NCI-H1694 (cell line): ENCODE measurements at places on chromosomes 2 and 18.
A peak's percentile ranks its signal among the peaks of the same experiment; 100 is the strongest.

- peak; percentile 43 for DNase-seq
Observed at GRCh38 chr2:237859533-237860272, at the start of gene RAMP1. TSS of gene RAMP1 (plus strand) at chr2:237859623. CDS start at chr2:237859676, 53 bp downstream.

- DNase-seq: no peak
Observed at GRCh38 chr2:237131749-237132533, 46.3 kb downstream of the COPS8 start.

DNA sequence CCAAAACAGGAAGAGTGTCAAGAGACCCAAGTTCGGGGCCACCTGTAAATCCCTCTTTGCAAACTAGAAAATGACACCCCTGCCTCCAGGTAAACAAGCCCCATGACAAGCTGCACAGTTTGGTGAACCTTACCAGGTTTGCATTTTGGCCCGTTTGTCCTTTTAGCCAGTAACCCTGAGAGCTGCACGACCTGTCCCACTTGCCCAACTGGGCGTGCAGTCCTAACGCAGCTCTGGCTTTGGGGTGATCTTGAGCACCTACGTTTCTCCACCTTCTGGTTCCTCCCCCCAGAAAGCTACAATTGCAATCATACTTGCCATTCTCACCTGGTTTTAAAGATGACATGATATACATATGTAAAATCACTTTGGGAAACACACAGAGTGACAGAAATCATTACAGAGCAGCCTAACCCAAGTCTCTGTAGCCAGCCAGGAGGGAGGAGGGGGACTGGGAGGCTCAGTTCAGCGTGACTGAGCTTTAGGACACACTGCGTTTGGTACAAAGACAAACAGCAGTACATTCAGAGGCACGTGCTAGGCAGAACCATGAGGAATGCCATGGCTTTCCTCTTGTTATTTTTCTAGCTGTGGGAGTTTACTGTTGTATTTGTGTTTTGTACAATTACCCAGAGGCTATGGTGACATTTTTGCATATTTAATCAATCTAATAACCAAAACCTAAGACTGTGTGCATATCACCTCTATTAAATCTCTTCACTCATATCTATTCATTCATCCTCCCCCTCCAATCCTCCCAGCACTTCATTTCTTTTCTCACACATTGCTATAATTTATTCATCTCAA, 304.0 kb downstream of the IRS1 start:
- peak; percentile 6 for DNase-seq

- DNase-seq: no peak
Observed at GRCh38 chr2:186044761-186045160, 306.2 kb downstream of the FSIP2 start.

DNA sequence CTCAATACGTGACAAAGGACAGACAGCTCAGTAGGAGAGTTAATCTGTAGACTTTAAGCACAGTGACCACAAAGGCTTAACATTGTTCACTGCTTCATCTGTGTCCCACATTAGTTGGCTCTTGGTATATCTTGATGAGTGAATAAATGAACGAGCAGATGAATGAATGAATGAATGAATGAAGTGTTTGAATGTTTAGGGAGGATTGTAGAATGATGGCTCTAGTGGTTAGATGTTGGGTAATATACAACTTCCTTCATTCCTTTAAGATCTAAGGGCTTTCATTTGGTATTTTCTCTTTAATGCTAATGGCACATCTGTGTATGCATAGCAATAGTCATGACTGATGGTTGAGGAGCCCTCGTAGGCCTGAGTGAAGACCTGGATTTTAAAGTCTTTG, 40.5 kb downstream of the ZNF407 start:
- DNase-seq: no peak

GRCh38 chr18:58756148-58756547, 84.9 kb downstream of the MALT1 start:
- no peak for DNase-seq

GRCh38 chr18:47601581-47602272, 328.7 kb downstream of the SMAD2 start:
- DNase-seq: no peak

GRCh38 chr2:98012561-98012991, 16.8 kb upstream of the TMEM131 start:
- no peak for DNase-seq

GRCh38 chr2:218130377-218130776, 4.5 kb downstream of the CXCR2 start:
- DNase-seq: no peak

DNA sequence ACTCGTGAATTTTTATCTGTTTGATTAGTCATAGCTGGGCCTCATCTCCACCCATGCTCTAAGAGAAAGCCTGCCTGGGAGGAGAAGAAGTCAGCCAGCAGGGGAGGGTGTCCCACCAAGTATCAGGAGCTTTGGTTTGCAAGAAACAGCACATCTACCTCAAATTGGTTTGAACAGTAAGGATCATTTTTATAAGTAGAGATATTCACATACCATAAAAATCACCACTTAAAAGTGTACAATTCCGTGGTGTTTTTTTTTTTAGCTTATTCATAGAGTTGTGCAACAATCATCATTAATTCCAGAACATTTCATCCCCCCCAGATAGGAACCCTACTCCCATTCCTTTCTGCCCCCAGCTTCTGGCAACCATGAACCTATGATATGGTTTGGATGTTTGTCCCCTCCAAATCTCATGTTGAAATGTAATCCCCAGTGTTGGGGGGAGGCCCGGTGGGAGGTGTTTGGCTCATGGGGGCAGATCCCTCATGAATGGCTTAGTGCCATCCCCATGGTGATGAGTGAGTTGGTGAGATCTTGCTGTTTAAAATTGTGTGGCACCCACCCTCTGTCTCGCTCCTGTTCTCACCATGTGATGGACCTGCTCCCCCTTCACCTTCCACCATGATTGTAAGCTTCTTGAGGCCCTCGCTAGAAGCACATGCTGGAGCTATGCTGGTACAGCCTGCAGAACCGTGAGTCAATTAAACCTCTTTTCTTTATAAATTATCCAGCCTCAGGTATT, 36.2 kb upstream of the HS6ST1 start:
- DNase-seq: no peak

DNA sequence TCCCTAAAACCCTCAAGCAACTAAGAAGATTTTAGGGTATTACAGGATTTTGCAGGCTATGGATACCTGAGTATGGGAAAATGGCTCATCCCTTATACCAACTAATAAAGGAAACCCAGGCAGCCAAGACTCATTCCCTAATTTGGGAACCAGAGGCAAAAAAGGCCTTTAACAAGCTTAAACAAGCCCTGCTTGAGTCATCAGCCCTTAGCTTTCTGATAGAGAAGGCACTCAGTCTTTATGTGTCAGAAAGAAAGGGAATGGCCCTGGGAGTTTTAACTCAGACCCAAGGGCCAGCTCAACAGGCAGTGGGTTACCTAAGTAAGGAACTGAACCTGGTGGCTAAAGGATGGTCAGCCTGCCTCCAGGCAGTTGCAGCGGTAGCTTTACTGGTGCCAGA, 96.9 kb upstream of the RMP24 start:
- DNase-seq: no peak

- DNase-seq: no peak
Observed at GRCh38 chr2:216372761-216373291, 543 bp upstream of the MARCHF4 start.

DNA sequence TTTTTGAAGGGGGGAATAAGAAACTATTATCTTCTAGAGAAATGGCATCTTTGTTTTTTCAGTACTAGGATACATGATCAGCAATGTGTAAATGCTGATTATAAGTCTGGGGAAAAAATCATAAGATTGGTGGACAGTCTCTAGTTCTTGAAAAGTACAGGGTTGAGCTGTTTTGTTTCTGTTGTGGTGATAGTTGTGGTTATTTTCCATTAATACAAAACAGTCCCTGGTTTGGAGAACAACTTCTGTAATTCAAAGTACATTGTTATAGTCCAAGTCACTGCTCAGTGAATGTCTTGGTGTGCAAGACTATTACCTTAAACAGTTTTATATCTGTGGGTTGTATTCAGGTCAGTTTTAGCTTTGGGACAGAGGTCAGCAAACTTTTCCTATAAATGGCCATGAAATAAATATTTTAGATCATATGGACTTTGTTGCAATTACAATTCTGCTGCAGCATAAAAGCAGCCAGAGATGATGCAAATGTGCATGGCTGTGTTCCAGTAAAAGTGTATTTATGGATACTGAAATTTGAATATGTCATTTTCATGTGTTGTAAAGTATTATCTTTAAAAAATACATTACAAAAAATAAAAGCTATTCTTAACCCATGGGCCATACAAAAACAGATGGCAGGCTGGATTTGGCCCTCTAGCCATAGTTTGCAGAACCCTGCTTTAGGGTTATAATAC, 111.0 kb downstream of the CERS6 start:
- DNase-seq: no peak
